Pancreas (tissue), 10 donors: ENCODE measurements at places on chromosomes 6 and 20. TPM values are rescaled to one million over a fixed set of nuclear protein-coding genes. Genes with fewer than 3 reads are reported as not detected.

The PNPLA1 gene
- total RNA-seq, result 0.12 TPM

DNA sequence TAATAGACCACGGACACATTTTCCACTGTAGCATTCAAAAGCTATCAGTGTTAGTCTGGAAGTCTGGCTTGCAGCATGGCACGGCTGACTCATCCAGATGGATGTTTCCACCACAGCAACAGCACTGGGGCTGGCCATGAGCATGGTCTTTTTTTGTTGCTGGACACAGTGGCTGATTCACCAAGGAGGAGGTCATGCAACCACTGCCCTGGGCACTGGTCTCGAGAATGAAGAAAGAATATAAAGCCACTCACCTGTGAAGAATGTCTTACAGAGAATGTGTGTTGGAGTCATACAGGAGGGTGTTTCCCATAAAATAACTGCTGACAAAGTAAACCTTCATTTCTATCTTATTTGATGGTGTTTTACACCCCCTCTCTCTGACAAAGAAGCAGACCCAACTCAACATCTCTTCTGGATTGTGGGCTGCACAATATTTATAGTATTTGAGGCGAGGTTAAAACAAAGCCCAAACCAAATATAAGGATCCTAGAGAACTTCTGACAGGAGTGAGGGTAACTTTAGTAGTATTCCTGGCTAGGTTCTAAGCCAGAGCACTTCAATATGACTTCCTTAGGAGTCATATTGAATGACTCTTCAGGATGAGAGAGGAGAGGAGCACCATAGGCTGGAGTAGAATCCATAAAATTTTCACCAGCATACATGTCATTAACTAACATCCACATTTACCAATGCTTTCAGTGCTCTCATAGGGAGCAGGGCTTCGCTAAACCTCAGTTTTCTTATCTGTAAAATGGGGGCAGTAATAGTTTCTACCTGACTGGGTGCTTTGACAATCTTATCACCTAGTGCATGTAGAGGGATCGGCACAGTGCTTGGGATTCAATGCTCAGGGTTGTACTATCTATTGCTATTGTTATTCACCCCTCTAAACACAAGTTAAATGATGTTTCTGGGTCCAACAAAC is 121.4 kb downstream of the KIF13A start:
- H3K4me3 ChIP-seq, result no peak overlapping the region
- no peaks in the 10 kb centered on the region for H3K36me3 ChIP-seq
- no peaks in the 10 kb centered on the region for H3K27me3 ChIP-seq
- peak; percentile 15 for DNase-seq

The TNF gene
- total RNA-seq, result 0.29 TPM

The TUBB2B gene
- 11.6 TPM for total RNA-seq

GRCh38 chr20:49705358-49705757 is 8.3 kb downstream of the B4GALT5 start:
- H3K27ac ChIP-seq, result no peak overlapping the region
- no peaks in the 10 kb centered on the region for H3K27me3 ChIP-seq
- DNase-seq, result no peak
- H3K4me1 ChIP-seq, result peaks cover 29% of the 10 kb centered on the region

The EMILIN3 gene
- total RNA-seq, result 0.06 TPM

DNA sequence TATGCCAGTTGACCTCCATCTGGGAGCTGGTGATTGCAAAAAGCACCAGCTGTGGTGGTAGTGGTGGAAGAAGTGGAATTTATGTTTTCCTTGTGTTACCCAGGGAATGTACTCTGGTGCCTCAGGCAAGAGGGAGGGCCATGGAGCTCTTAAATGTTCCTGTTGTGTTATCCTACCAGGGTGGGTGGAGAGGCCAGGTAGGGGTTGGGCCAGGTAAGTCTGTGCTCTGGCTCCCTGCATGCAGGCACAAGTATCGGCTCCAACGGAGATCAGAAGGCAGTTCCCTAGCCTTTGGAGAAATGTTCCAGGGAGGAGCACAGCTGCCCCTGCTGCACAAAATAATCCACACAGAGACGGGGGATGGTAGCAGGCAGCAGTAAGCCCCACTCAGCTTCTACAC is 419.3 kb upstream of the EYS start:
- no peaks in the 10 kb centered on the region for H3K36me3 ChIP-seq
- H3K4me1 ChIP-seq, result no peaks in the 10 kb centered on the region
- H3K27ac ChIP-seq, result no peak overlapping the region
- no peaks in the 10 kb centered on the region for H3K27me3 ChIP-seq

DNA sequence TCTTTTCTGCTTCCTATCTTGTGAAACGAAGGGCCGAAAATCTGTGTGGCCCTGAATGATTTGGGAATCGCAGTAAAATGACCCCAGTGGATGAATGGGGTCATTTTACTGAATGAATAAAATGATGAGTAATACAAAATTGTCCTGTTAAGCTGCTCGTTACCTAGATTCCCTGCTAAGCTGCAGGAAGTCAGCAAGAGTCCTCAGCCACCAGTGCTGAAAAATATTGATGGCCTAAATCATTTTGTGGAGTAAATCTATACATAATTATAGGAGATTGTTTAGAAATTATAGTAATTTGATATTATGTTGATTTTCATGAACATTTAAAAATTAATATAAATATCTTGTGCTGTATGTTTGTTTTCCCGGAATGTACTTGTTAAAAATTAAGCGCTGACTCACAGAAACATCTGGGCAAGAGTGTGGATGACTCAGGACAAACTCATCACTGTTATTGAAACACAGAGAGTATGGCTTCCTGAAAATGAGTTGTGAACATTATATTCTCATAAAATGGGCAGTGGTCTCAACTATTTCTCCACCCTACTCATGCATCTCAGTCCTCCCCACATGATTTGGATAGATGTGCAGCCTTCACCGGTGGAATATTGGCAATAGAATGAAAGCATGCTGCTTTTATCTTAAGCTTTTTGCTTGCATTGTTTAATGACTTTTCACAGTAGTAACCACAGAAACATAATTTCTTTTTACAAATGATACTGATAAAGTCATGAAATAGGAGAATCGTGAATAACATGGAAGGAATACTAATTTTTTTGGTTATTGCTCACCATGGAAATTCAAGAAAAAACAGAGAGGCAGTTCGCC is 36.2 kb upstream of the RGS17 start:
- DNase-seq, result no peak
- H3K4me1 ChIP-seq, result no peaks in the 10 kb centered on the region
- H3K27me3 ChIP-seq, result no peaks in the 10 kb centered on the region
- no peaks in the 10 kb centered on the region for H3K36me3 ChIP-seq
- H3K27ac ChIP-seq, result no peak overlapping the region

The NKX2-2 gene
- 2.6 TPM for total RNA-seq

- no peak overlapping the region for H3K4me3 ChIP-seq
- H3K27me3 ChIP-seq, result no peaks in the 10 kb centered on the region
- no peaks in the 10 kb centered on the region for H3K4me1 ChIP-seq
- DNase-seq, result no peak
- H3K36me3 ChIP-seq, result no peaks in the 10 kb centered on the region
Observed at GRCh38 chr6:125453516-125453915, 151.7 kb upstream of the HDDC2 start.

GRCh38 chr6:97572943-97573342 is 289.9 kb upstream of the MMS22L start:
- H3K36me3 ChIP-seq, result no peaks in the 10 kb centered on the region
- no peaks in the 10 kb centered on the region for H3K27me3 ChIP-seq
- no peak overlapping the region for H3K27ac ChIP-seq
- no peak for DNase-seq
- no peaks in the 10 kb centered on the region for H3K4me1 ChIP-seq
- no peak overlapping the region for H3K4me3 ChIP-seq

The HCK gene
- 0.42 TPM for total RNA-seq

DNA sequence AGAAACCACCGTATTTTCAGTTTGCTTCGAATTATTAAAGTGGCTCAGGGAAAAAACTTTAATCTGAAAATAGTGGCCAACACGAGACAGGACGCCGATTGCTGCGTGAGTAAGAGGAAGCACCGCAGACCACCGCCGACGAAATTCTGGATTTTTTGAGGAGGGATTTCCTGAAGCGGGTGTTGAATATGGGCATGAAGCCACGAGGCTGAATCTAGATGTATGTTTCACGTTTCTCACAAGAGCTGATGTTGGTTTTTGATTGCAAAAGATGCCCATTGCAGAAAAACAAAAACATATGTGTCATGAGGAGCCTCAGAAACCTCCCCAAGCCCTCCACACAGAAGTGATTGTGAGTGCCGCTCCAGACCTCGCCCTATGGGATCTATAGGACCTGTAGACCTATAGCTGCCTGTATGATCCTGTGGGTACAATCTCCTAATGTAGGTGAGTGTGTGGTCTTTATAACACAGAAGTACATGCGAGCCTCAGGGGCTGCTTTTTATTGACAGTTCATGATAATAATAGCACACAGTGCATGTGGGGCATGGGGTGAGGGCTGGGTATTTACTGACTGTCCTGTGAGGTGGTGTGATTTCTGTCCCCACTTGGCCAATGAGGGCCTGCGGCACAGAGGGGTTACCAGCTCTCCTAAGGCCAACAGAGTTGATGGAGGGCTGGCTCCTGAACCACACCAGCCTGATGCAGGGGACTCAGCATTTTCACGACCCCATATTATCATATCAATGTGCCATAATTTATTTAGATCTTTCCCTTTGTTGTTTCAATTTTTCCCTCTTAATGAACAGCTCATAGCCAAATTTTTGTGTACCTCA is 243.9 kb downstream of the DLL1 start:
- H3K4me3 ChIP-seq, result no peak overlapping the region
- no peaks in the 10 kb centered on the region for H3K36me3 ChIP-seq
- H3K27me3 ChIP-seq, result no peaks in the 10 kb centered on the region

GRCh38 chr6:46392294-46392693 is 99.0 kb downstream of the RCAN2 start:
- no peak overlapping the region for H3K4me3 ChIP-seq
- no peak overlapping the region for H3K27ac ChIP-seq
- no peak for DNase-seq
- H3K4me1 ChIP-seq, result no peaks in the 10 kb centered on the region
- no peaks in the 10 kb centered on the region for H3K27me3 ChIP-seq
- no peaks in the 10 kb centered on the region for H3K36me3 ChIP-seq

The AURKA gene
- total RNA-seq, result 0.51 TPM

GRCh38 chr20:36004045-36004444 is 35.7 kb downstream of the CNBD2 start:
- no peak overlapping the region for H3K4me3 ChIP-seq
- no peaks in the 10 kb centered on the region for H3K36me3 ChIP-seq
- H3K27me3 ChIP-seq, result no peaks in the 10 kb centered on the region
- H3K4me1 ChIP-seq, result no peaks in the 10 kb centered on the region
- DNase-seq, result no peak
- no peak overlapping the region for H3K27ac ChIP-seq

GRCh38 chr20:7285918-7286556 is 518.6 kb downstream of the BMP2 start:
- DNase-seq, result peak; percentile 63
- H3K27me3 ChIP-seq, result peaks cover 5% of the 10 kb centered on the region
- H3K4me3 ChIP-seq, result no peak overlapping the region
- H3K27ac ChIP-seq, result no peak overlapping the region

The THBD gene
- 2.6 TPM for total RNA-seq

GRCh38 chr6:36069573-36069972 is 42.0 kb downstream of the MAPK14 start:
- H3K27ac ChIP-seq, result no peak overlapping the region
- no peak for DNase-seq
- H3K36me3 ChIP-seq, result no peaks in the 10 kb centered on the region

The CTCFL gene
- total RNA-seq, result 0.16 TPM

GRCh38 chr6:157962601-157963302 is 18.9 kb upstream of the SYNJ2 start:
- H3K36me3 ChIP-seq, result no peaks in the 10 kb centered on the region
- H3K27ac ChIP-seq, result no peak overlapping the region
- no peak for DNase-seq
- H3K27me3 ChIP-seq, result no peaks in the 10 kb centered on the region

DNA sequence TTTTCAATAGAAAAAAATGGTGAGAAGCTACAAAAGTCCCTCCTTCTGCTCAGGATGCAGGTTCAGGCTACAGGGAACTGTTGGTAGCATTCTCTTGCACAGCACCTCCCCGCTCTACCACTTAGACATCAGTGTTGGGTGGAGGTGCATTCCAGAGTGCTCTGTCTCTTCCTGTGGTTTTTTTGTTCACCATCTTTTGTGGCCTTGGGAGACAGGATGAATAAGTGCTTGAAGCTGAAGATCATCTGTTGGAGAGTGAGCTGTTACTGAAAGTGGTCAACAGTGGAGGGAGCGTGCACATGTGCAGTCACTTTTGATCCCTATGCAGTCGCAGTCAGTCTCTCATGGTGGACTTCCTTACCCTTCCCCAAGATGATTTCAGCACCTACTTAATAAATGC is 16.6 kb upstream of the BTBD3 start:
- no peak for DNase-seq
- no peak overlapping the region for H3K27ac ChIP-seq
- no peak overlapping the region for H3K4me3 ChIP-seq
- no peaks in the 10 kb centered on the region for H3K27me3 ChIP-seq

DNA sequence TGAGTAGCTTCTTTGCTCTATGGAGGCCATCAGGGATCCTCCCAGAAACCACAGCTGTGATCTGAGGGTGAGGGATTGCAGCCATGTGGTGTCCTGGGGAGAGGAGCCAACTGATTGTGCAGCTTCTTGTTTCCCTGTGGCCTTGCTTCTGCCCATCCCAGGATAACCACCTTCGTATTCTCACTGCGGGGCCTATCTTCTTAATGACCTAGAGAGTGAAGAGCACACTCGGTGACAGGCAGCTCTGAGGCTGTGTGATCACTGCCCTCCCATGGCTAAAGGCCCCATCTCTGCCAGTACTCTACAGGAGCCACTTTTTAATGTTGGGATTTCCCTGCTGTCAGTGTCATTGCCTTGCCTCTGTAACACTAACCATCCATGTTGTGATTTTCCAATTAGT is 5.3 kb upstream of the RAET1L start:
- no peaks in the 10 kb centered on the region for H3K4me1 ChIP-seq
- H3K27me3 ChIP-seq, result no peaks in the 10 kb centered on the region
- H3K36me3 ChIP-seq, result no peaks in the 10 kb centered on the region
- H3K27ac ChIP-seq, result no peak overlapping the region
- no peak for DNase-seq
- H3K4me3 ChIP-seq, result no peak overlapping the region

- no peak overlapping the region for H3K4me3 ChIP-seq
- H3K4me1 ChIP-seq, result no peaks in the 10 kb centered on the region
- H3K27me3 ChIP-seq, result peaks cover 12% of the 10 kb centered on the region
Observed at GRCh38 chr20:38685853-38686473, 38.3 kb upstream of the SLC32A1 start.
